ENCODE measurements at places on chromosomes 3 and 15.
A peak's percentile ranks its signal among the peaks of the same experiment; 100 is the strongest.

DNA sequence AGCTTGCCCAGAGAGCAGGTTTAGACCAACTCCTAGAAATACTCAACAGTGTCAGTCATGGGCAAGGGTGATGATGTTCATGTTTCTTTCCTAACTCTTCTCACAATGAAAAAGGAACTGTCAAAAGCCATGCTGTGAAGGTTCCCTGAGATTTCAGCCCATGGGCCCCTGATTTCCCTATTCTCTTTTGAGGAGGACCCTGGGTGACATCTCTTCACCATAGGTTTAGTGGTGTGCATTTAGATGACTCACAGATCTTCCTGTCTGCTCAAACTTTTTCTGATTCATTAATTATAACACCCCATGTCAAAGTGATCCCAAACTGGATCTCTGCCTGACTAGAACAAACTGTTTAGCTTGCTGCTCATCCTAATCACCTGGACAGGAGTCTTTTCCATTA, 108.0 kb downstream of the BBX start:
- peak; percentile 53 for ATAC-seq

DNA sequence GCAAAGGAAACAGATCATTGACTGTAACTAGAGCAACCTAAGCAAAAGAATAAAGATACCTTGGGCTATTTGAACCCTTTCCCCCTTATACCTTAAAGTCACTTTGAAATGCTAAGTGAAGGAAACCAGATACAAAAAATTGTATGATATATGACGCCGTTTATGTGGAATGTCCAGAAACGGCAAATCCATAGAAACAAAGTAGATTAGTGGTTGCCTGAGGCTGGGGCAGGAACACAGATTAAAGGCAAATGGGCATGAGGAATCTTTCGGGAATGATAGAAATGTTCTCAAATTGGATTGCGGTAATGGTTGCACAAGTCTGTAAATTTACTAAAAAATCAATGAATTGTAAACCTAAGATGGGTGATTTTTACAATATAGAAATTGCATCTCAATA, 160.1 kb upstream of the CCDC54 start:
- no peak for ATAC-seq

DNA sequence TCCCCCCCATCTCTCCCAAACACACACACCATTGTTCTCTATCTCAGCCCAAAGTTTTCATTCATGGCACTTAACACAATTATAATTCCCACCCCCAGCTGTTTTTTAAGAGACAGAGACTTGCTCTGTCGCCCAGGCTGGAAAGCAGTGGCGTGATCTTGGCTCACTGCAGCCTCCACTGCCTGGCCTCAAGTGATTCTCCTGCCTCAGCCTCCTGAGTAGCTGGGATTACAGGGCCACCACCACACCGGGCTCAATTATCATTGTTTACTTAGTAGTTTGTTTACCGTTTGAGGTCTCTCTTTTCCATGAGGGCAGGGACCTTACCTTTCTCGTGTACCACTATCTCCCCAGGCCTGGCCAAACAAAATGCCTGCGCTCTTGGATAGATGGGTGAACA, 79.8 kb upstream of the RAD18 start:
- no peak for ATAC-seq

GRCh38 chr15:87238451-87239068, 1018.0 kb downstream of the NTRK3 start:
- no peak for ATAC-seq

GRCh38 chr3:9782770-9783169, 9.5 kb downstream of the TADA3 start:
- ATAC-seq, result no peak

DNA sequence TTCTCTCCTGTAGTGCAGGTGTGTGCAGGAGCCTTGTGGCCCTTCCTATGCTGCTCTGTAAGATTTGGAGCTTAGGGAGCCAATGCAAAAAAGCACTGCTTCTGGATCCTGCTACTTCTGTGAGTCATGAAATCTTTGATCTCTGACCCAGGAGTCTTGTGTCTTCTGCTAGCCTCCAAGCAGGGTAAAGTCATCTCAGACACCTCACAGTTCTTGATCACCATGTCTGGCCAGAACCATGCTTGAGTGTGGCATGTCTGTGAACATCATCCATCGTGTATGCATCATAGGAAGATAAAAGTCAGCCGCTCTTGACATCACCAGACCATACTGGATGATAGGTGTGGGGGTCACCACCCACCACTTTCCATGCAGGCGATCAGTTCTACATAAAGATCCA, 247.8 kb downstream of the RPLP1 start:
- ATAC-seq, result peak; percentile 17

GRCh38 chr3:147418808-147419701, 9.9 kb downstream of the ZIC1 start:
- ATAC-seq, result no peak

DNA sequence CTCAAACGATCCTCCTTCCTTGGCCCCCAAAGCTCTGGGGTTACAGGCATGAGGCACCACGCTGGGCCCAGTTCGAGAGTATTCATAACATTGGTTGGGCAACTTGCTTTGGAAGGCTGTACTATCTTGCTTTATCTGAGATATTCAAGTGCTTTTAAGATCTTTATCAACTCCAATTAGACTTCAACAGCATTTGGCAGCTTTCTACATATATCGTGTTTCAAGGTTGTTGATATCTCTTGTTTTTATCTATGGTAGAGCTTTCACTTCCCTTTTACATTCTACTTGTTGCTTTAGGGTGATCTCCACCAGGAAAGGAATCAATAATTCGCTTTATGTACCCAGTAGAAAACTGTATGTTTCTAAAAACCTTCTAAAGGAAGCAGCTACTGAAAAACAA, 395.3 kb downstream of the IL5RA start:
- ATAC-seq, result no peak

GRCh38 chr3:137304313-137305056, 346.7 kb downstream of the IL20RB start:
- ATAC-seq, result no peak

GRCh38 chr3:132160198-132160597, 125.4 kb upstream of the CPNE4 start:
- ATAC-seq, result no peak

GRCh38 chr3:104396974-104397669, 969.6 kb upstream of the ALCAM start:
- ATAC-seq, result no peak

GRCh38 chr3:48897460-48898376, 964 bp downstream of the SLC25A20 start:
- no peak for ATAC-seq

DNA sequence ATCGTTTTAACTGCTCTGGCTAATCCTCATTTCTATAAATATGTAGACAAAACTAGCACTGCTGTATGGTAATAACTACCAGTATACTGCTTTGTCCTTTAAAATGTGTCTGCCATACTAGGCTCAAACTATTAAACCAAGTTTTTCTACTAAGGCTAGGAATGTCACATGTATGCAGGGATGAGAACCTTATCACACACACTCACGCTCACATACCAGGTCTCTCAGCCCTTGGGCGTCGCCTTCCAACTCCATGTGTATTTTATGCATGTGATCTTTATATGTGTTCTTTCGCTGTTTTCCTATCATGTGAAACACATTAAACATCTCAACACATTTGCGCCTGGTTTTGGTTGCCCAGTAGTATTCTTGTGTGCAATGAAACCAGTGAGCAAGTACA, 32.6 kb downstream of the ATP2C1 start:
- ATAC-seq, result no peak

DNA sequence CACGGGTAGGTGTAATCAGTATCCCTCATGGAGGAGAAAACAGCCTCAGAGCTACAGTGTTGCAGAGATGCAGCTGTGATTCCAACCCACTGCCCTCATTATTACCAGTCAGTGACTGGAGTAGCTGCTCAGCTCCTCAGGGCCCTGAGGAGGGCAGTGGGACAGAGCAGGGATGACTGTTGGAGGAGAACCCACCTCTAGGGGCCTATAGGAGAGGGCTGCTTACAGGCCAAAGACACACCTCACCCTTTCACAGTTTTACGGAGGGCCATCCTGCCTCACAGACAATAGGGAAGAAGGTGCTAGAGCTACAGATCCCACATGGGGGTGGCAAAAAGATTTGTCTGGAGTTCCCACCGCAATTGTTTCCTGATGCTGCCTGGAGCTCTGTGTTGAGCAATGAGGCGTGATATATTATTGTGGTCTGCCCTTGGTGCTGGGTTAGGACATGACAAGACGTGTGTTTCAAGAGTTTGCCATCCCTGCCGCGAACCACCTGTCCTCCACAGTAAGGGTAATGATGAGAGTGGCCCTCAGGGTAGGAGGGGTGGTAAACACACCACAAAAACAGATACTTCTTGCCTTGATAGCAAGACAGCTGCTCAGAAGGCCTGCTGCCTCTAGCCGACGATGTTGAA, 140.5 kb upstream of the TPM1 start:
- ATAC-seq, result no peak

GRCh38 chr3:195162033-195162669, 108.8 kb downstream of the XXYLT1 start:
- ATAC-seq, result peak; percentile 44

DNA sequence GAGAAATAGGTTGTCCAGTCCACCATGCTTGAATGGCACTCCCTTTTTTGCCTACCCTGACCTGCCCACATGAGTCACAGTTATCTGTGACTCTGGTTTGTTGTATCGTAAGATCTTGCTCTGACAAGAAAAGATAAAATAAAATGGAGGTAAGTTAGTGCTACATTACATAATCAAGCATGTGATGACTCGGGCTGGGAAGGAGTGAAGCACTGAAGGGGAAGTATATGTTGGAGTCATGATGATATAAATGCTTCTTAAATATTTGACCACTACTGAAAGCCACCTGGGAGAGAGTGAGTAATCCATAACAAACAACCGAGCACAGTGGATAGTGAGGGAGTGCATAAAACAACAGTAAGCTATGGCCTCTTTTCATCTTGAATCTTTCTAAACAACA, 124.4 kb downstream of the SHOX2 start:
- no peak for ATAC-seq

DNA sequence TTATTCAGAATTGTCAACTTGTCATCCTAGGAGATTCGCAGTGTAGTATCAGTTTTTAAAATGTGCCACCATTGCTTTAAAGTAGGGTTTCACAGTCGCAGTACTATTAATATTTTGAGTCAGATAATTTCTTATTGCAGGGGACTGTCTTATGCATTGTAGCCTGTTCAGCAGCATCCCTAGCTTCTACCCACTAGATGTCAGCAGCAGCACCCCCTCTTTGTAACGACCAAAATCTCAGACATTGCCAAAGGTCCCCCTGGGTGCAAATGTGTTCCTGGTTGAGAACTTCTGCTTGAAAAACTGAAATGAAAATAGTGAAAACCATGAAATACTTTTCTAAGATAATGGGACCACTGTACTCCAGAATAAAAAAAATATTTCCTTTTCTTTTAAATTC, 474.8 kb downstream of the CNTN3 start:
- no peak for ATAC-seq

- ATAC-seq, result no peak
Observed at GRCh38 chr3:16090024-16090423, 84.5 kb upstream of the GALNT15 start.

- no peak for ATAC-seq
Observed at GRCh38 chr3:6251612-6252400, 609.1 kb upstream of the GRM7 start.

DNA sequence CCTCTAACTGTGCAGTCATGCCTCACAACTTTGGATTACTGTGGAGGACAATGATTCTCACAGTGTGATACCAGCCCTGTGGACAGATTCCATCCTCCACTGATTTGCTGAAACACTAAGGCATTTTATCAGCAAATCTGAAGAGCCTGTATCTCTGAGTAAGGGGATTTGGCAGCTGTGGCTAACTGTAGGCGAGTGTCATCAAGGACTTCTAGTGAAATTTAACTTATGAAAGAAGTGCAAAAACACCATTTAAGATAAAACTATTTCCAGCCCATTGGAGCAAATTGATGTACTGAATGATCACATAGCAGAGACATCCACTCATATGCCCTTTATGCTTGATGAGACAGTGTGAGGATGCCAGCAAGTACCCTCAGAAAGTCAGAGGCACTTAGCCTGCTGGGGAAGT, 13.9 kb upstream of the TMPRSS7 start:
- no peak for ATAC-seq

GRCh38 chr3:186128158-186128557, 19.3 kb upstream of the ETV5 start:
- no peak for ATAC-seq

- ATAC-seq, result no peak
Observed at GRCh38 chr3:143648218-143648617, 200.1 kb downstream of the SLC9A9 start.

- no peak for ATAC-seq
Observed at GRCh38 chr3:76724706-76725105, 315.2 kb upstream of the ROBO2 start.

DNA sequence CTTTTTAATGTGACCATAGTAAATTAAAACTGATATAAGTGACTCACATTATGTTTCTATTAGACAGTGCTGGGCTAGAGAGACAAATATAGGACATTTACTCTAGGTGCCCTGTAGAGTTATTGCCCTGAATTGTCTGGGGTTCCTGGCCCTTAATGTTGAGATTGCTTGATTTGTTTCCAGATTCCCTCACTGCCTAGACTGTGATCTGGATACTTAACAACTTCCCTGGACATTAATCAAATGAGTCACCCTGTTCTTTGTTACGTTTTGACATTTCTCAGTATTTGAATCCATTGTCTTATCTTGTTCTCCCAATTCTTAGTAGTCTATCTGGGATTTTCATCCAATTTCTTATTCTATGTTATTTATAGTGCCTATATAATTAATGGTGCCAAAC, 65.8 kb downstream of the DTWD1 start:
- ATAC-seq, result no peak

- ATAC-seq, result peak; percentile 43
Observed at GRCh38 chr3:123261666-123262065, 59.9 kb downstream of the SEC22A start.

GRCh38 chr3:114597012-114597411, 303.2 kb downstream of the TIGIT start:
- no peak for ATAC-seq

DNA sequence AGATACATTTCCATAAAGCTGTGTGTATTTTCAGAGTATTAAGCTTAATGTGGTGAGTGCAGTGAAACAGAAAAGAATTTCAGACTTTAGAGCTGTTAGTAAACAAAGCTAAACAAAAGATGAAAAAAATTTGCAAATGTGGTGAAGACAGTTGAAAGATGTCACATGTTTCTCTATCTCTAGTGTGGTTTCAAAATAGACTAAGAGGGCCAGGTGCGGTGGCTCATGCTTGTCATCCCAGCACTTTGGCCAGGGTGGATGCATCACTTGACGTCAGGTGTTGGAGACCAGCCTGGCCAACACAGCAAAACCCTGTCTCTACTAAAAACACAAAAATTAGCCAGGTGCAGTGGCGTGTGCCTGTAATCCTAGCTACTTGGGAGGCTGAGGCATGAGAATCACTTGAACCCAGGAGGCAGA, 466.0 kb upstream of the NR2F2 start:
- peak; percentile 53 for ATAC-seq

GRCh38 chr3:8648909-8649741, 4.5 kb upstream of the SSUH2 start:
- no peak for ATAC-seq

- no peak for ATAC-seq
Observed at GRCh38 chr3:82939491-82940097, 1178.1 kb upstream of the GBE1 start.
